ENCODE measurements at places on chromosomes 13 and 19. TPM values are rescaled to one million over a fixed set of nuclear protein-coding genes. Genes with fewer than 3 reads are reported as not detected.

GRCh38 chr13:24540236-24541126 is 27.9 kb upstream of the PARP4 start:
- no peak for DNase-seq

GRCh38 chr19:12015015-12015752 is 20.3 kb downstream of the ZNF433 start:
- no peak for DNase-seq

DNA sequence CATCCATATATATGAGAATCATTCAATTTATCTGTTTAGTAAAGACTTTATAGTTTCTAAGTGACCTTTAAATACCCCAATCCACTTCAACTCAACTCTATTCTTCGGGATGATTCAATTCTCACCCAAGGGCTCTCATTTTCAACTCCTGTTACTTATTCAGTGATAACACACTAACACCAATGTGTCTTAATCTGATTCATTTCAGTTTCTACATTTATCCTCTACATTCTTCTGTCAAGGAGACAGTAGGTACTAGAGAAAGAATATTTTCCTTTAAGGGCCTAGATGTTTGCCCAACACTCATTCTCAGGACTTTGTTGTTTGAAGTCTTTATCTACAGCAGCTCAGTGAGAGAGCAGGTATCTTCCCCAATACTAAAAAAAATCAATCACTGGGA is 7.1 kb downstream of the ARGLU1 start:
- no peak for DNase-seq

- DNase-seq, result no peak
Observed at GRCh38 chr13:103694471-103694870, 628.3 kb upstream of the SLC10A2 start.

DNA sequence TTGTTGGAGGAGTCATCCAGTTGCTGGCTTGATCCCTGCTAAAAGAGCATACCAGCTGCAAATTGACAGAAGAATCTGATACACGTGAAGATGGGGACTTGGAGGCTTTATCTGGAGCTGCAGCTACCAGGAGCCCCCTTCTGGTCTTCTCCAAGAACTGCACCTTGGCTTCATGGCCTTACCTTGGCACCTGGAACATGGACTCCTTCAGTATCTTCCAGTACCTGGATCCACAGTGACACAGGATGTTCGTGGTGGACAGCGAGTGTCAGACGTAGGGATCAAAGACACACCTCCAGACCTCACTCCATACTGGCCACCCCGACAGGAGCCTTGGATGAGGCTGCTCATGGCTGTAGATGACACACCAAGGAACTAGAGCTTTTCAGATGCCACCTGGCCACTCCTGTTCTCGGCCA is 9.9 kb upstream of the ACSBG2 start:
- DNase-seq, result peak; percentile 53

GRCh38 chr19:18349524-18350128 is 9.2 kb downstream of the PGPEP1 start:
- no peak for DNase-seq

ZNF536 gene
- total RNA-seq, result 0.06 TPM
